GM13976 (cell line): ENCODE measurements at places on chromosomes 3 and 15.

- no peak for DNase-seq
These were observed 582.8 kb downstream of the PDCD6IP start for GRCh38 chr3:34381243-34381642.

GRCh38 chr3:141737093-141737492 is 1.0 kb upstream of the RNF7 start:
- DNase-seq, result no peak

GRCh38 chr3:172044833-172045585 is 5.6 kb downstream of the FNDC3B start:
- no peak for DNase-seq

GRCh38 chr3:57118254-57118653 is 46.9 kb downstream of the IL17RD start:
- DNase-seq, result no peak

DNA sequence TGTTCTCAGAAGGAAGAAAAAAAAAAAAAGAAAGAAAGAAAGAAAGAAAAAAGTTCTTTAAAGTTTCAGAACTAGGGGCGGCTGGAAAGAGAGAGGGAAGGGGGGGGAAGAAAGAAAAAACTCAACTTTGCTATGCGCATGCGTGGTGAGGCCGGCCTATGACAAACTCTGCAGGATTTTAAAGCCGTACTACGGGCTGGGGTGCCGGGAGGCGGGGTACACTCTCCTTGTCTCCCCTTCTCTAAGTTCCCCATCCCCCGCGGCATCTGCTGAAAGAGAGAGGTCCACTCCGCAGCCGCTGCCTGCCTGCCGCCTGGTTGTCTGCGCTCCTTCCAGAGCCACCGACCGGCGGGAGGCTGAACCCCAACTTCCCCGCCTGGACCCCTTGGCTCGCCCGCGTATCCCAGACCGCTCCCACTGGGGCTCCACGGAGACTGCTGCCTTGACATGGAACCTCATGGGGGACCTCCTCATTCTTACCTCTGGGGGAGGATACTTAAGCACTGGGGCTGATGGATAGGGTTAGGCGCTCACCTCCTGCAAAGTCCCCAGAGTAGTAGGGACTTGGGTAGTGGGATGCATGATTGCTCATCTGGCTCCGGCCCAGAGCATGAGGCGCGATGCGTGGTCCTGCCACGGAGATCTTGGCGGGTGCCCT is 1.4 kb upstream of the WNT5A start:
- peak; percentile 84 for DNase-seq

- DNase-seq, result no peak
These were observed 158.2 kb upstream of the TSC22D2 start for GRCh38 chr3:150249779-150250470.

DNA sequence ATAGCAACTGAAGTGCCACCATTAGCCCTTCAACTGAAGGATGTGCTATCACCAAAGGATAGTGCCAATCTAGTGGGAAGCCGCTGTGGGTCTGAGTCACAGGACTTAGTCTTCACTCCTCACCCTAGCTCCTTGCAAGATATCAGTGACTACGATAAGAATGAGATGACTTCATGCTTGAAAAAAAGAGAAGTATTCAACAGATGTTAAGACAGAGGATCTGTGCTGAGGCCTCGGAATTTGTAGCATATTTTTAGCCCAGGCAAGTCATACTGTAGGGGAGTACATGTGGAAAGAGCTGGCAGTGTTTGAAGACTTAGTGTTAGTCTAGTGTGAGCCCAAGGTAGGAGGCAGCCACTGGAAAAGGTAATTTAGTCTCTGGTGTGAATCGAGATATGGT is 270.7 kb upstream of the LRTM1 start:
- DNase-seq, result no peak

DNA sequence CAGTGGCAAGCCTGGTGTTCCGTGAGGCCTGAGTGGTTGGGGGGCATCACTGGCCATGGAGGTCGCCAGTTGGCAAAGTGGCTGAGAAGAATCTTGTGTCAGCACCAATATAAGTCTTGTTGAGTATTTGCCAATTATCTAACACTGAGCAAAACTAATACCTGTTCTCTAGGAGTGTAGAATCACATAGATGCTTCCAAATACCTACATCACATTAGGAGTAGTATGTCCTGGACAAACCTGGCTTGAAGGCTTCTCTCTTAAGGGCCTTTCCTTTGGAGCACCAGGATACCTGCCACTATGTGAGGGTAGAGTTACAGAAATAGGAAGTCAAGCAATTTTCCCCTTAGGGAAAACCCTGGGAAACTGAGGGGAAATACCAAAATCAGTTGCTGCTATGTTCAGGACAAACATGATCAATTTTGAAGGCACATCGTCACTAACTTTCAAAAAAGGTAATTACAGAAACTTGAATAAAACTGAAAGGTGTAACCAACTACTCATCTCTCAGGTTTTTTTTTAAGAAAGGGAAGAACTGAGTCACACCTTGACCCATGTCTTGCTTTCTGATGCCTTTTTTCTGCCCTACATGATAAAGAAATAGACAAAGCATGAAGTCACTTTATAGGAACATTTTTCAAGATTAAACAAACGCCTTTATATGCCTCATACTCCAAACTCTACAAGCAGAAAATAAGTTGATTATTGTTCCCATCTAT is 100.4 kb downstream of the IMPG2 start:
- no peak for DNase-seq

DNA sequence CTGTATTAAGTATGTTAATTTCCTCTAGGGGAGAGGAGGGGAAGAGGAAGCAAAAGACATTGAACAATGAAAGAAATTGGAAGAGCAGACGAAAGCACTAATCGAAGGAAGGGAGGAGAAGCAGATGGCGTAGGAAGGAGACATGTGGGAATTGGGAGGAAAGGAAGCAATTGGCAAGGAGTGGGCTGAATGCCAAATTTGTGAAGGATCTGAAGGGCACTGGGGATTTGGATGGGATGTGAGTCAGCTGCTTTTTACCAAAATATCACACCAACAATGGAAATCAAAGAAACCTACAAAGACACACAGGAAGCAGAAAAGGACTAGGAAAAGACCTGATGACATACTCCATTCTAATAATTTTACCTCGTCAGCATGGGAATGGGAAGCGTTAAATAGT is 1029.8 kb downstream of the ROBO1 start:
- no peak for DNase-seq

GRCh38 chr3:149579838-149580542 is 77.8 kb downstream of the WWTR1 start:
- DNase-seq, result no peak

DNA sequence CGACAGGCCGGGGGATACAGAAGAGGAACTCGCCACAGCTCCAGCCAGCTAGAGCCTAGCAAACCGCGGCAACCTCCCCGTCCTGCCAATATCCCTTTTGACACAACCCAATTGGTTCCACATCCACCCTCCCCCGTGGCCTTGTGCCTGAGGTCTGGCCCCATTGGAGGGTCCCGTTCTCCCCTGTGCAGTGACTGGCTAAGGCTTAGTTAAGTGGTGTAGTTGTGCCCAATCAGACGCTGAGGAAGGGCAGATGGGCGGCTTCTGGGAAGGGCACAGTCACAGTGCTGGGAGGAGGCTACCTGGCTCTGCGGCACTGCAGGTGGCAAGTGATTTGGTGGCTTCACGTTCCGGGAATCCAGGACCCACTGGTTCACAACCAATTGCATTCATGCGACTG is 78.6 kb downstream of the SNRK start:
- no peak for DNase-seq

DNA sequence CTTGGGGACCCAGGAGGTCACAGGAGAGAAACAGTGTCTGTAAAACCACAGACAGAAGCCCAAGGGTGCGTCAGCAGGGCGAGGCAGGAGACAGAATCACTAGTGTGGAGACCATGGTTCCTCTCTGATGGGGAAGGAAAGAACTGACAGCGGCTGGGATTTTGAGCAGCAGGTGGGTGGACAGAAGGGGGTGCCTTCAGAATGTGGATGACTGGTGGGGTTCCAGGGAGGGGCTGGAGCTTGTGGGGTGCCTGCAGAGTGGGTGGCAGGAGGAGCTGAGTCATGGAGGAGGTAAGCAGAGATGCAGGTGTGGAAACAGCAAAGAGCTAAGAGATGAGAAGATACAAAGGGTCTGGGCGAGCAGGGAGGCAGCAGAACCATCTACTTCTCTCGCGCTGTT is 124.2 kb downstream of the GABRB3 start:
- DNase-seq, result no peak
